Occipital lobe (tissue), 3 donors: ENCODE measurements at places on chromosomes 1 and 21. TPM values are rescaled to one million over a fixed set of nuclear protein-coding genes. Genes with fewer than 3 reads are reported as not detected.

GRCh38 chr1:72202761-72203160 is 79.6 kb downstream of the NEGR1 start:
- no peak for DNase-seq

Gene ZNF593OS
- total RNA-seq: not detected

DNA sequence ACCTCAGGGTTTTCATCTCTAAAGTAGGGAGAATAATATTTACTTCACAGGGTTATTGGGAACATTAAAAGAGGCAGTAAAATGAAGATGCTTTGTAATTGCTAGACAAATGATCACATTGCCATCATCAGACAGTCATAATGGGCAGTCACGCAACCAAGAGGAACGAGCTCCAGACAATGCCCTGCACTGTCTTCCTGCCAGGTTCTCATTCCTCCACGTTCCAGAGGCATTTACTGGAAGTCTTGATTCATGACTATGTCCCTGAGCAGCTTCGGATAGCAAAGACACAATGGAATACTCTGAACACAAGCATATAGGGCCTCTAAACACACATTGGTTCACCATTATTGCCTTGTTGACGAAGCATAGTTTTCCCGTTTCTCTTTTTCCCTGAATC is 389.7 kb downstream of the NTNG1 start:
- DNase-seq: no peak

DNA sequence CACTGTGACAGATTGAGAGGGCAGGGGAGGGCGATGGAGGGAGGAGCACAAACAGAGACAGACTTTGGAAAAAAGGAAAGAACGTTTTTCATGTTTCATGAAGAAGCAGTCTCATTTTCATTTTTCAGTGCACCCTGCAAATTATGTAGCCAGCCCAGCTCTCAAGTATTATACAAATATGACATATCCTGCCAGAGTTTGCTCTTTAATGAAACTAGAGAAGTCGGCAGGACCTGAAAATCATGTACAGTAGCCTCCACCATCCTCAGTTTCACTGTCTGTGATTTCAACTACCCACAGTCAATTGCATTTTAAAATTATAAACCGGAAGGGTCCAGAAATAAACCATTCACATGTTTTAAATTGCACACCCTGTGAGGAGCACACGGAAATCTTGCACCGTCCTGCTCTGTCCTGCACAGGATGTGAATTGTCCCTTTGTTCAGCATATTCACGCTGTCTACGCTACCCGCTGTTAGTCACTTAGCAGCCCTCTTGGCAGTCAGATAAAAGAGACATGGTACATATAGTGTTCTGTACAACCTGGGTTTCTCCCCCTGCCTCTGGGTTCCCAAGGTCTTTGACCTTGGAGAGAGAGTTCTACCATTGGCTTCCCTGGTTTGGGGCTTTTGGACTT is 13.6 kb upstream of the ADARB1 start:
- DNase-seq: no peak

Gene ANGPTL7
- not detected for total RNA-seq

Gene KCNH1
- 5.1 TPM for total RNA-seq

Gene ASTN1
- total RNA-seq: 67.4 TPM

DNA sequence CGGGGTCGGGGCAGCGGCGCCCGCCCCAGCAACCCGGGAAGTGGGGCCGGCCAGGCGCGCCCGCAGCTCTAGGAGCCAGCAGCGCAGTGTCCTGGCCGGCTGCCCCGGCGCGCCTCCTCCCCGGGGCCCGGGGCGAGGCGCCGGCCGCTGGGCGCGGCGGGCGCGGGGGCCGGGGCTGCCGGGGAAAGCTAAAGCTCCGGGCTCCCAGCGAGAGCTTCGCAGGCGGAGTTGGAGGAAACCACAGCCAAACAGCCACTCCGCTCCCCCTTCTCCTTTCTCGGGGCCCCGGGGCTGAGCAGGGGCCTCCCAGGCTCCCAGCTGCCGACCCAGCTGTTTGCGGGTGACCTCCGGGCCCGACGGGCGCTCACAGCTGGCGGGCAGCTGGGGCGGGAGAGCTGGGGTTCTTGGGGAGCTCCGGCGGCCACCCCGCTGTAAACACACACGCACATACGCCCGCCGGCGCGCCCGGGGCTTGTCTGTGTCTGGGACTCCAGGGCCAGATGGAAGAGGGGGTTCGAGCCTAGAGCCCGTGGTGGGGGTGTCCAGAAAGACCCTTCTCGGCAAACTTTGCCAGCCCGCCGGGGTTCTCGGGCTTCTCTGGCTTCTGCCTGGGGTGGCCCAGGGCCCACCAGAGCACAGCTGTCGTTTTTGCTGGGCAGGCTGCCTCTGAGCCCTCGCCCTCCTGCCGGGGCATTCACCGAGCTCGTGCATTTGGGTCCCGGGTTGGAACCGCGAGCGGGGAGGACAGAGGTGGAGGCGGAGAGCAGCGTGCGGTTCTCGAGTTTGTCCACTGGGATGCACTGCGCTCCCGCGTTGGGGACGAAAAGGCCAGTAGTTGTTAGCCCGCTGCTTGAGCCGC is 1.5 kb downstream of the AJAP1 start:
- peak; percentile 83 for DNase-seq

DNA sequence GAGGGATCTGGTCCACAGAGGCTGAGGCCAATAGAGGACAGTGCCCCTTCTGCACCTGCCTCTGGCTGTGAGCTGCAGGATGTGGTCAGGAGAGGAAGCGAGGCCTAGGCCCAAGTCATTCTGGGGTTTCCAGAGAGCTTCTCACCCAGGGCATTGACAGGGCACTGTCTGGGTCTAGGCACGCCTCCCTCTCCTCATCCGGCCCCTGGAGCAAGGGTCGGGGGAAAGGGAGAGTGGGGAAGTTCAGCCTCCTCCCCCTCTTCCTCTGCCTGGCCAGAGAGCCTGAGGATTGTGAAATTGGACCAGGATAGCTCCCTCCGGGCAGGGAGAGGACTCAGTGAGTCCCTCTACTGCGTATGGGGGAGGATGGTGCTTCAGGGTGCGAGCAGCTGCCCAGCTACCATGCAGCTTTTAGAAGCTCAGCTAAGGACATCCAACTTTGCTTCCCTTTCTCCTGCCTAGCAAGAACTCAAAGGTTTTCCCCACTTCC is 6.3 kb upstream of the INAVA start:
- DNase-seq: no peak

Gene PTGFRN
- 52.7 TPM for total RNA-seq

Gene RGS4
- 1.9 TPM for total RNA-seq

Gene ADGRL4
- total RNA-seq: 3.1 TPM

Gene GABPA
- 50.8 TPM for total RNA-seq

Gene C1QB
- total RNA-seq: 4.8 TPM

DNA sequence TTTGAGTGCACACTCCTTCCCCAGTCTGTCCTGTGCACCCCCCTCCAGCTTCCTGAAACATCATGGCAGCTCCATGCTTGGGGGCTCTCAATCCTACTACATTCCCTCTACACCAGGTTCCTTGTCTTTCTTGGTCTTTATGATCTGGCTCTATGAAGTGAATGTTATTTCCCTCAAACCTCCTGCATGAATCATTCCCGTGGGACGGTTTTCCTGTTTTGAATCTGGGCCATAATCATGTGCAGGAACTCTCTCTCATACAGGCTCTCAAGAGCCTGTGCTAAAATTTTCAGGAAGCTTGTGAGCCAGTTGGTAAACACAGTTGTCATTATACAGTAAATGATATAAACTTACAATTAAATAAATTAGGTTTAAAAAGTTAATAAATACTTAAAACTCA is 89.8 kb upstream of the KCNE2 start:
- no peak for DNase-seq

DNA sequence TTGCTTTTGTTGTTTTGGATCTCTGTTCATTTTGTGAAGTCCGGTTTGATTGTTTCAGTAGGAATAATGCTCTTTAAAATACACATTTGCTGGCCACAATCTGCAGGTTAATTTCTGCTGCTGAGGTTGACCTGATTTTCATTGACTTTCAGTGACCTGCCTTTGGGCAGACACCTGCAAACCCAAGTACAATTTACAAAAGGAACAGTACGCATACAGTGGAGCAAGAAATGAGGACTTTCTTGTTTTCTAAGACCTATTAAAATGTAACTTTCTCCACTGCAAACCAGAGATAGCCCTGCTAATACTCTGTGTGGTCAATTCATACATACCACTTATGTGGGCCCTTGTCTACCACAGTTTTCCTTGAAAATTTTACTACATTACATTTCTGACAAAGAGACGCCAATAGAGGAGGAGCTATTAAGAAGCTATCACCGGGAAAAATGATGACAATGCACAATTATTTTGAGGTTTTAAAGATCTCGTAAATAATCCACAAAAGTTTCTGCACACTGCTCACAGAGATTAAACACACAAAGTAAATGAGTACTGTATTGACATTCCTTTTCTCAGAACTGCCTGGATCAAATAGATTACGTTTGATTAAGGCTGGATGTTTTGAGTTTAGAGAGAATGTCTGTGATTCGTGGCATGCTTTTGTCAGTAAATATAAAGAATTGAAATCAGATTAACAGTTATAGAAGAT is 141.9 kb downstream of the SDCCAG8 start:
- no peak for DNase-seq

Gene CA6
- not detected for total RNA-seq

DNA sequence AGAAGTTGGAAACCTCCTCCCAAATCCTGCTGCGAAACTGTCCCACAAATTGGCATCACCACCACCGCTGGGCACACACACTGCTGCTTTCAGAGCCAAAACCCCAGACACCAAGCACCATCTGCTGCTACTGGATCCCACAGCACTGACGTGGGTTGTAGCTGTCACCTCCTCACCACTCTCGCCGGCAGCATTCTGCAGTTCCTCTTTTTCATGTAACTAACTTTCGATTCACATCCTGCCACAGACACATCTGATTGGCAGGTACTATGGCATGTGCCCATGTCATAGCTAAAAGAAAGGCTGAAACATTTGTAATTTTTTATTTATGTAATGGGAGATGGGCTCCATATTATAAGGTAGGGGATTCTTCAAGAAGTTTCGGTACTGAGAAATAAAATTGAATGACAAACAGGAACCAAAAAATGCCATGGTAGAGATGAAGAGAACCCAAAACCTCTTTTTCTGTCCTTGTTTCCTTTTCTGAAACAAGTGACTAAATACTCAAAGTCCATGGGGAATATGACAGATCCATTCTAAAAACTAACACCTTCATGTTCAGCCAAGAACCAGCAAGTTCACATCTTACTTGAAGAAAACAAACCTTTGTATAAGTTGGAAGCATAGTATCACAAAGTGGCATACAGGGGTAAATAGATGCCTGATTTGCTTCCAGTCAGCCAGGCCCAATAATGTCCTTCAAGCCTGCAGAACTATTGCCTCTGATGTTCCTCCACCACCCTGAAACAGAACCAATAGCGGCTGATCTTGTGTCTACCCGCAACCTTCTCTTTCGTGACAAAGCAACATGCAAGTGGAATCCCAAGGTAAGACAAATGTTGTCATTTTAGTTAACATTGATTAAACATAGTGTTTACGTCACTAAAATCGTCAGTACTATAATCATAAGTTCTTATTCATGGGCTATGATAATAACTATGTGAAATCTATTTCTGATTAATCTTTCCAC is 26.6 kb upstream of the RGS13 start:
- DNase-seq: no peak
